ENCODE measurements at places on chromosomes 7 and 10.

- DNase-seq: no peak
Measured at GRCh38 chr10:103921750-103922195, 3.8 kb upstream of the STN1 start.

- DNase-seq: no peak
Measured at GRCh38 chr10:50279489-50279888, 28.2 kb upstream of the ASAH2 start.

- DNase-seq: no peak
Measured at GRCh38 chr10:128025951-128026350, 100.3 kb downstream of the MKI67 start.

- DNase-seq: no peak
Measured at GRCh38 chr7:41446606-41447449, 256.1 kb downstream of the INHBA start.

- no peak for DNase-seq
Measured at GRCh38 chr10:110200503-110200902, 6.9 kb upstream of the MXI1 start.

GRCh38 chr7:102305414-102306268, 19.0 kb downstream of the SH2B2 start:
- DNase-seq: no peak

DNA sequence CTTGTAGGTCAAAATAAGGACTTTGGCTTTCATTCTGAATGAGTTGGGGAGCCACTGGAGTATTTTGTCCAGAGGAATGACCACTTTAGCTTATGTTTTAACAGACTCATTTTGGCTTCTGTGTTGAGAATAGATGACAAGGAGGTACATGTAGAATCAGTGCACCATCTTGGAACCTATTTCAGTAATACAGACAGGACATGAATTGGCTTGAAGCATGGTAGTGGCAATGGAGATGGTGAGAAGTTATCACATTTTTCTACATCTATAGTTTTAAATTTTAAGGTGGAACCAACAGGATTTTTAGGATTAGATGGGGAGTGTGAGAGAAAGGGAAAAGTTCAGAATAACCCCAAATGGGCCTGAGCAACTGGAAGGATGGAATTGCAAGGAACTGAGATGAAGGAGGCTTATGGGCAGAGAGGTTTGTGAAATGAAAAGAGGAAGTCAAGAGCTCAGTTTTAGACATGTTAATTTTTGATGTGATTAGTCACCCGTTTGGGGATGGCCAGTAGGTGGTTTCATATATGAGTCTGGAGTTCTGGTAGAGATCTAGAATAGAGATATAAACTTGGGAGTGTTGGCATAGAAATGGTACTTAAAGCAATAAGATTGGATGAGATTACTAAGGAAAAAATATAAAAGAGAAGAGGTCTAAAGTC, 89.2 kb upstream of the JAZF1 start:
- DNase-seq: no peak

GRCh38 chr7:112580717-112581435, 100.1 kb downstream of the LSMEM1 start:
- DNase-seq: no peak

- no peak for DNase-seq
Measured at GRCh38 chr10:116536810-116537209, 8.9 kb upstream of the PNLIP start.

DNA sequence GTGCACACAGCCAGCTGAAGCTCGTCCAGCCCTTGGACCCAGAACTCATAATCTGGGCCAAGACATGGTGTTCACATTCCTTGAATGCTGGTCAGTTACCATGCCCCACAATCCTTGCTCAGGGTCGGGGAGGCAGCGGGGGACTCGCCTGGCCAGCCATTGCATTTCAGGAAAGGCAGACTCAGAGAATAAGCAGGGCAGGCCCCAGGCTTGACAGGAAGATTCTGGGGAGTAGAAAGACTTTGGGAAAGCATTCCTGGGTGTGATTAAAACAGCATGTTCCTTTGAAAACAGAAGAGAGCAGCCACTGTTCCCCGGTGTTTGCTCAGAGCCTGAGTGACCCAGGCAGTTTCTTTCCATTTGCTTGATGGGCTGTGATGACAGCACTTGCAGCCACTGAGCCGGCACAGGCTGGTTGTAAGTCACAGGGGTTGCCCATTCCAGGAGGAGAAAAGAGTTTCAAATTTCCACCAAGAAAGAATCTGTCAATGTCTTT, 473.7 kb downstream of the TYW1 start:
- DNase-seq: no peak

DNA sequence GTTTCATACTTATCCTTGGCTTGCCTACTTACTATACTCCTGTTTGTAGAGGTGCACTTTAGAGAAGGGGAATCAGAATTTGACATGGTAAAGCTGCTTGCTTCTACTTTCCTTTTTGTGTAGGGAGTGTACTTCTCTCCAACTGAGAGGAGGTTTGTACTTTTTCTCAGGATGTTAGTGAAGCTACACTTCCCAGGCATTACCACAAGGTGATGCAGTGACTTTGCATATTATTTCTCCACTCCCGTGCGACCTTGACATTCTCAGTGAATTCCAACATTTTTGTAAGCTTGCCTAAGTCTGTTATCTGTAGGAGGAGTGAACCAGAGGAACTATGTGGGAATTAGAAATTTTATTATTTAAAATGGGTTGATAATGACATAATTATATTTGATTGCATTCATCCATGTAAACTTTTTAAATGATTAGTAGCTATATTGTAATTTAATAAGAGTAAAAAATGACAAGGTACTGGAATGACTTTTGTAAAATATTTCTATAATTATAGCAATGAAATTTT, 5.2 kb downstream of the TAX1BP1 start:
- no peak for DNase-seq

DNA sequence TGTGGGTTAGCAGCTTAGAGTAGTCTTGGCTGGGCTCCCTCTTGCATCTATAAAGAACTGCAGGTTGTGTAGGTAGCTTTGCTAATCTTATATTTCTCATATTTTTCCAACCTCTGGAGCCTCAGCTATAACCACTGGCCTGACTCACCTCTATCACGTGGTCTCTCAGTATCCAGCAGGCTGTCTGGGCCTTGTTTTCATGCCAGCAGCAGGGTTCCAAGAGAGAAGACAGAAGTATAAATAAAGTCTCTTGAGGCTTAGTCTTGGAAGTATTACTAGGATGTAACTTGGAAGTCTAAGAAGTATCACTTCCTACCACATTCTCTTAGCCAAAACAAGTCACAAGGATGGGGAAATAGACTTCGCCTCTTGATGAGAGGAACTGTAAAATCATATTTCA, 73.3 kb downstream of the WIPF3 start:
- DNase-seq: no peak

GRCh38 chr7:98872328-98872924, 2.6 kb upstream of the TMEM130 start:
- no peak for DNase-seq

GRCh38 chr10:131670341-131670740, 230.5 kb upstream of the PPP2R2D start:
- no peak for DNase-seq

GRCh38 chr10:102752934-102753664, 9.4 kb downstream of the WBP1L start:
- DNase-seq: no peak

- DNase-seq: no peak
Measured at GRCh38 chr10:133060881-133061280, 26.8 kb upstream of the ADGRA1 start.

DNA sequence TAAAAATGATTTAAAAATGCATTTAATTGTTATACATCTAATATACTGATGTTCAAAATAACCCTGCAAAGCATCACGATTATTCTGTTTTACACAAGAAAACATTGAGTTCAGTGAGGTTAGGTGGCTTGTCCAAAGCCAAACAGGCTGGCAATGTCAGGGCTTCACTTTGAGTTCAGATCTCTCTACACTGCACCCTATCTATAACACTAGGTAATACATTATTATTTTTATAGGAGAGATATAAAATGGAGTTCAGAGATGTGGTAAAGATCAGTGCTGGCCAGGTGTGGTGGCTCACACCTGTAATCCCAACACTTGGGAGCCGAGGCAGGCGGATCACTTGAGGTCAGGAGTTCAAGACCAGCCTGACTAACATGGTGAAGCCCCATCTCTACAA, 165.9 kb upstream of the MYO3A start:
- DNase-seq: no peak

Measured in activated T-helper 9 cell treated with anti-CD3 and anti-CD28 coated beads, Interleukin-2, amount 50 U/mL, for 16 hours (primary cell).